NCI-H146 (cell line): ENCODE measurements at places on chromosomes 11 and 22.

GRCh38 chr11:76234416-76235232 is 28.3 kb upstream of the WNT11 start:
- DNase-seq: no peak

GRCh38 chr22:42925598-42925997 is 68.5 kb upstream of the ARFGAP3 start:
- DNase-seq: no peak

DNA sequence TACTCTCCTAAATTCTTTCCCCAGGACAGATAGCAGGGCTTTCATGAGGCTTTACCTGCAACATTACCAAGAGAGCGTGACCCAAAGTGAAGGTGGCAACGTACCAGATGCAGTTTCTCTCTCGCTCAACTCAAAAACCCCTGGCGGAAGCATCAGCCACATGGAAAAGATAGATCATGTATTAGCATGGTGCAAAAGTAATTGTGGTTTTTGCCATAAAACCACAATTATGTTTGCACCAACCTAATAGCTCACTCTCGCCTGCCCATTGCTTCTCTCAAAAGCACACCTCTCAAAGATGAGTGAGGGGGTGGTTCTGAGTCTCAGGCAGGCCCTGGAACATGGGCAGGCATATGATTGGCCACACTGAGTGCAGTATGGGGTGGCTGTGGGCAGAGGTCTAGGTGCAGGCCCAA is 7.0 kb downstream of the MS4A6A start:
- no peak for DNase-seq

GRCh38 chr22:20282901-20283673 is 15.0 kb upstream of the RTN4R start:
- peak; percentile 52 for DNase-seq

DNA sequence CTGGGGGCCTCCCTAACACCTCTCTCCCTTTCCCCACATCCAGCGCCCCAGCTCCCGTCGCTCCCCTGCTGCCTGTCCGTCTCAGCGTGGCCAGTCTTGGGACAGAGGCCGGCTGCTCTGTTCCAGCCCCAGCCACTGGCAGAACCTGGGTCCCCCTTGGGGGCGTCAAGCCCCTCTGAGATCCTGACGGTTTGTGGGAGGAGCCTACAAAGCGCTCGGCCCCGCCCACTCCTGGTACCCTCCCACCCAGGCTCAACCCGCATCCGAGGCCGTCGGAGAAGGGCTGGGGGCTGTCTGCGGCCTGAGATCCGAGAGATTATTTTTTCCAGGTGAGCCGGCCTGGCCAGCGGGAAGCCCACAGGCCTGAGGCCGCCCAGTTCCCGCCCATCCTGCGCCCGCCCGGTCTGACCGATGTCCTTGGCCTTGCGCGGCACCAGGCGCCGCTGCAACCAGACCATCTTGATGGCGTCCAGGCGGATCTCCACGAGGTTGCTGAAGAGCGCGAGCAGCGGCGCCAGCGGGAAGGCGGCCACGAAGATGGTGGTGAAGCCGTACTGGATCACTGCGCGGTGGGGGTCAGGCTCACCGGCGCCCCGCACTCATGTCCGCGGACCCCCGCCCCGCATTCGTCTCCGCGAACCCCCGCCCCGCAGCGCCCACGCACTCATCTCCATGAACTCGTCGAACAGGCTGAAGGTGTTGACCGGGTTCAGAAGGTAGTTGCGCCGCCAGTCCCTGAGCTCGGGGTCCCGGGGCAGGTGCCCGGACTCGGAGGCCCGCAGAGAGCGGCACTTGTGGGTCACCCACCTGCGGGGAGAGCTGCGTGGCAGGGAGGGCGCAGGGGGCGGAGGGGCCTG is 5.5 kb upstream of the SIGIRR start:
- no peak for DNase-seq

GRCh38 chr22:47631571-47632102 is 869.2 kb downstream of the TBC1D22A start:
- peak; percentile 91 for DNase-seq

DNA sequence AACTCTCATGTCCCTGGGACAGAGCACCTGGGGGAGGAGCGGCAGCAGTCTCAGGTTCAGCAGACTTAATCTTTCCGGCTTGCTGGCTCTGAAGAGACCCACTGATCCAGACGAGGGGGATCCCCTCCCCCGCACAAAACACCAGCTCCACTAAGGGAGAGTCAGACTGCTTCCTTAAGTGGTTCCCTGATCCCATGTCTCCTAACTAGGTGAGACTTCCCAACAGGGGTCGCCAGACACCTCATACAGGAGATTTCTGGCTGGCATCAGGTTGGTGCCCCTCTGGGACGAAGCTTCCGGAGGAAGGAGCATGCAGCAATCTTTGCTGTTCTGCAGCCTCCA is 157.2 kb upstream of the TMEM45B start:
- no peak for DNase-seq

DNA sequence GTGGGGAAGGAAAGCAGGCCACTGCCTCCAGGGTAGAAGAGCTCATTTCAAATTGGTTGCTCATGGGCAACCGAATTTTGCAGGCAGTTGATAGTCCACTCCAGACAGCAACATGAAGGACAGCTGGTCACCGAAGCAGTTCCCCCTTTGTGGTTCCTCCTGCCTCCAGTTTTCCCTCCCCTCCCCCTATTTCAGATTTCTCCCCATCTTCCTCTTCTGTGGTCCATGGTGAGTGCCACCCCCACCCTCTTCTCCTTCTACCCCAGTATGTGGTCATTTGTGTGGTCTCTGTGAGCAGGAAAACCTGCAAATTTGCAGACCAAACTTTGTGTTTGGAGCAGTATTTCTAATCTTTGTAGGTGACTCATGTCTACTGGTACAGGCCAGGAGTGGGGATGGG is 38.2 kb upstream of the PAK1 start:
- DNase-seq: no peak

DNA sequence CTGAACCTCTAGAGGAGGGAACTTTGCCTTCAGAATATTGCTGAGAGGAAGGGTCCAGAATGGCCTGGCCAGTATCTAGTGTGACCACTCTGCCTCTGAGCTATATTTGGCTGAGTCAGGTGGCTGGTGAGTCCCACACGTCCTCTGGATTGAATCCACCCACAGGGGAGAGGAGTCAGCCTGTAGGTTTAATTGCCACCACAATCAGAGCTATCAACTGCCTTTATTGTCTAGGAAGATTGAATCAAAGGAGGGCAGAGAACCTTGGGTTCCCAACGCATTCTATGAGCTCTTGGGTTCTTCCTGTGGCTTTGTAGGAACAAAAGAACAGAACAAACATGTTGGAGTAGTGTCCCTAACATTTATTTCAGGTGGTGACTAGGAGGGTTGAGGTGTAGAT is 67.7 kb downstream of the ST3GAL4 start:
- DNase-seq: no peak

DNA sequence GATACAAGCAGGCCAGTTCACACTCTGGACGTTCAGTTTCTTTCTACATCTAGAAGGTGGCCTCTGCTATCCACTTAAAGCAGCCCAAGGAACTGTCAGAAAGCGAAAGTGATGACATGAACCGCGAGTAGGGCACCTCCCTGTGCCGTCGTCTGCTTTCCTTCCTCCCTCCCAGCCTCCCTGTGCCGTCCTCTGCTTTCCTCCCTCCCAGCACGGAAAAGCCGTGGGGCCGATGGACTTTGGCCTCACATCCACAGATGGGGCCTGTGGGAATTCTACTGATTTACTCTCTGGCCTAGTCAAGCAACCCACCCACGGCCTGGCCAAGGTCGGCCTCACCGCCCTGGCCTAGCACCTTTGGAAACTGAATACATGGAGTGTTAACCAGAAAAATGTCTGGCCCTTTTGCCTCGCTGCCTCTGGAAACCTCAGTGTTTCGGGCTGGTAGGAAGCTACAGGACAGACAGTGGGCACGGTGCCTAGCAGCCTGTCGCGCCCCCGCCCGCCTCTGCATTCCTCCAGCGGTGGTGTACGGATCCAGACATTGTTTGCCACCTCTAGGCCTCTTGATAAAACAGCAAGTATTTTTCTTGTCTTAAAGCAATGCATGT is 14.2 kb downstream of the PEX26 start:
- no peak for DNase-seq

- DNase-seq: peak; percentile 8
Measured at GRCh38 chr11:65083134-65083833, 556 bp downstream of the CDCA5 start.

GRCh38 chr11:29984544-29984943 is 32.3 kb downstream of the KCNA4 start:
- peak; percentile 52 for DNase-seq
